ENCODE measurements at places on chromosomes 6 and 20. TPM values are rescaled to one million over a fixed set of nuclear protein-coding genes. Genes with fewer than 3 reads are reported as not detected.

The BTN1A1 gene
- under 0.01 TPM for total RNA-seq

The HTR1B gene
- 0.20 TPM for total RNA-seq

The MEP1A gene
- not detected for total RNA-seq

The CRIP3 gene
- total RNA-seq = not detected

The WFDC10B gene
- total RNA-seq = not detected

The CDH26 gene
- total RNA-seq = under 0.01 TPM

The RIPPLY2 gene
- total RNA-seq = 1.4 TPM

The PKIB gene
- 0.39 TPM for total RNA-seq
